ENCODE measurements at places on chromosomes 7 and 10.

DNA sequence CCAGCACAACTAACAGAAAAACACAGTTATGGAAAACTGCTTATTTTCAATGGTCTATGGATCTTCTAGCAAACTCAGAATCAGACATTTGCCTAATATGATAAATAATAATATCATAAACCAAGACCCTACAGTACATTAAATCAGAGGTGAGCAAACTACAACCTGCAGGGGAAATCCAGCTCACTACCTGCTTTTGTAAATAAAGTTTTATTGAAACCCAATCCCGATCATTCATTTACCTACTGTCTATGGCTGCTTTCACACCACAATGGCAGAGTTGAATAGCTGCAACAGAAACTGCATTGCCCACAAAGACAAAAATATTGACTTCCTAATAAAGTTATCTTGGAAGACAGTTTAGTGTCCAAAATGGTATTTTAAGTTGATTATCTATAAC lies 108.5 kb downstream of the ELAPOR2 start:
- DNase-seq = no peak

DNA sequence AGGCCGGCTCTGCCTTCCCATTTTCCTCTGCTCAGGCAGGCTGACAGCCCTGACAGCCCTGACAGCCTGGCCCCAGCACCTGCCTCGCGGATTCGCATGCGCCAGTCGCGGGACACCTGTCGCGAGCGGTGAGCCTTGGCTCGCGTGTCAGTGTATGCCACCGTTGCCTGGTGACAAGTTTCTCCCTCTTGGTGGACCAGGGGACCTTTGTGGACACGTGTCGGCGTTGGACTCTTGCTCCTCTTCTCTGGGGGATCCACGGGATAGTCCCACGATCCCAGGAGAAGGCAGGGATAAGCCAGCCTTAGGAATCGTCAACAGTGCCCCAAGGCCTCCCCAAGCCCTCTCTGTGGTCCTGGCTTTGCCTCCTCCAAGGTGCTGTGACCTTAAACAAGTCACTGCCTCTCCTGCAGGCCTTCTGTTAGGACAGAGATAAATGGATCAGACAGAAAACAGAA lies 18.1 kb upstream of the ZNF273 start:
- DNase-seq = no peak

GRCh38 chr10:85175635-85176034 lies 847.2 kb downstream of the CCSER2 start:
- DNase-seq = no peak

DNA sequence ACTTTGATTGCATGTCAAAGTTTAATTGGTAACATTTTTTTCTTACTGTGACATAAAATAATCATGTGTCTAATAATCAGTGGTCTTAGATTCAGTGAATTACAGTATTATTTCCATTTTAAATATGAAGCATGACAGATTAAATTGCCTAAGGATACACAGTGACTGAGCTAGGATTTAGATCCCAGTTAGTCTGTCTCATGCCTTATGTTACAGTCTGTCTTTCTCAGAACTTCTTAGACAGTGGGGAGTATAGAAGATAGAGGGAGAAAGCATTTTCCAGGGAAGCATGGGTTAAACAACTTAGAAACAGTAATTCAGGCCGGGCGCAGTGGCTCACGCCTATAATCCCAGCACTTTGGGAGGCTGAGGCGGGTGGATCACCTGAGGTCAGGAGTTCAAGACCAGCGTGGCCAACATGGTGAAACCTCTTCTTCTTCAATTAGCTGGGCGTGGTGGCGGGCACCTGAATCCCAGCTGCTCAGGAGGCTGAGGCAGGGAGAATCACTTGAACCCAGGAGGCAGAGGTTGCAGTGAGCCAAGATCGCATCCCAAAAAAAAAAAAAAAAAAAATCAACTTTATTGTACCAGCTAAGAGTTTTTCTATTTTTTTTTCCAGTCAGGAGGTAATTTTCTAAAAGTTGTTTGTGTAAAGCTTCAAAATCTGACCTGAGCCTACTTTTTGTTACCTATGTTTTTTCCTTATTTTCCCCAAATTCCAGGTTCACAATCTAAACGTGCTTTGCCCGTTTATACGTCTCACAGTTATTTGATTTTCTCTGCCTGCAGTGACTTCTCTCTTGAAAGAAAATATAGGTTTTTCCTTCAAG lies 3.3 kb downstream of the CASD1 start:
- DNase-seq = no peak

DNA sequence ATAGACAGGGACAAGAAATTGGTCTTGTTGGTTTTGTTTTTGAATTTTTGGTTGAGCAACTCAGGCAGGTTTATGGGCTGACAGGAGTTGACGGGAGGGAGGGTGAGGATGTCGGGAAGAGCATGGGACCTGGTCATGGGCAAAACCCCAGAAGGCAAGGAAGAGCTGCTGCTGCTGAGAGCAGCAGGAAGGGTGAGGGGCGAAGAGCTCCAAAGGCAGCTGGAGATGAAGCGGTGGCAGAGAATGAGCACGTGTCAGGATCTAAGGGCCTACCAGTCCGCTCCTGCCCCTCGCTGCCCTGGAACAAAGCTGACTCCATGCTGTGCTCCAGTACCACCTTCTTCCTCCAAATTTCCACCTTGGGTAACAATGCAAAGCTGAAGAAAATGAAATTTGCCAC lies 84.3 kb downstream of the ARHGAP22 start:
- no peak for DNase-seq

GRCh38 chr10:32955299-32955772 lies 2.7 kb downstream of the ITGB1 start:
- DNase-seq = no peak

GRCh38 chr7:106287786-106288185 lies 3.0 kb upstream of the NAMPT start:
- DNase-seq = no peak

DNA sequence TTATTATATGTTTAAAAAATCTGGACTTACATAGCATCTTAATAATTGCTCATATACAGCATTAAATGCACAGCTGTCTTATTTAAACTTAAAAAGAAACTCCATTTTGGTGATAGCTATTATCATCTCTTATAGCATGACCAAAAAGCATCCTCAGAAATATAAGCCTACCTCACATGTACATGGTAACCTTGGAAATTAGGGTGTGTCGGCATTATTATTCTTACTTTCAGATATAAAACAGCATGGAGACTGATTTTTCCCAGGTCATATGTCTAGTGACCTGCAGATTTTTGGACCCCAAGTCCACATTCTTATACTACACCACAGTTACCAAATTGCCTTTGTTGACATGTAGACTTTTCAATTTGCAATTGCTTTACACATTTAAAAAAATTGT lies 29.1 kb upstream of the ITGB1 start:
- DNase-seq = no peak
